NCI-H1092 (cell line): ENCODE measurements at places on chromosomes 5 and 9.

- DNase-seq, result no peak
Measured at GRCh38 chr9:4798281-4799032, 5.7 kb downstream of the RCL1 start.

DNA sequence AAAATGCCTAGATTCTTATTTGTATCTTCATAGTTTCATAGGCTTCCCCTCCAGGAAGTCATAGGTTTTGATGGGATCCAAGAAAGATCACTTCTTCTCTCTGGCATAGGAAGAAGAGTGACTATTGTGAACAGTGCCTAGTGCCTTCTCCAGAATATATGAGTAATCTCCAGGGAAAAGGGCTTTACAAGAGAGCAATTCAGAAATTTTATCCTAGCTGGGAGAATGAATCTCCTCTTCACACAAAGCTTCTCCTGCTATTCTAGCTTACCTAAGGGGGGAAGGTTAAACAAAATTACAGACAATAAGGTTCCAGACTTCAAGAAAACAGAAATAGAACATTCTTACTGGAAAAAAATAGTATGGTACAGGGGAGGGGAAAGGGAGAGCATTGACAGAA, 1193.3 kb upstream of the CDH6 start:
- DNase-seq, result no peak

- DNase-seq, result no peak
Measured at GRCh38 chr9:131423171-131423581, 29.3 kb downstream of the PRRC2B start.

- DNase-seq, result no peak
Measured at GRCh38 chr9:81411961-81412360, 277.4 kb downstream of the TLE1 start.

GRCh38 chr5:120621339-120621738, 157.2 kb downstream of the PRR16 start:
- no peak for DNase-seq

- no peak for DNase-seq
Measured at GRCh38 chr5:14114615-14115251, 28.4 kb upstream of the TRIO start.
